Stimulated activated naive B cell treated with anti-CD40 and anti-IgM and Interleukin-4, amounts not matched to agents 10 μg/mL and 1 μg/mL and 100 μg/mL, for 72 hours (primary cell): ENCODE measurements at places on chromosomes 3 and 15.
A peak's percentile ranks its signal among the peaks of the same experiment; 100 is the strongest.

DNA sequence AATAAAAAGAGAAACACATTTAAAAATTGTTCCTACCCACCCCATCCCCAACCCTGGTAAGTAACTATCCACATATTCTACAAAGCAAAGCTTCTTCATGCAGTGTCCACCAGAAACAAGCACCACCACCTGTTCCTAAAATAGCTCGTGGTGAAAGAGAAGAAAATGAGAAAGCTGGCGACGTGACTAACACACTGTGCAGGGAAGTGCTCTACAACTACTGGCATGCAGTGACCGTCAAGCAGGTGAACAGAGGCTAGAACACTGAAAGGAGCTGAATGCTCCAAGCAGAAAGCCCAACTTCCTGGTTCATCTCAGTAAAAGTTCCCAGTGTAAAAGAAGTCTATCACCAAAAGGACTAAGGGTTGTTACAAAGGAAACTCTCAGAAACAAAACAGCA lies 80.7 kb downstream of the NR2E3 start:
- no peak overlapping the region for H3K4me3 ChIP-seq
- peaks cover 9% of the 10 kb centered on the region for H3K4me1 ChIP-seq
- H3K27ac ChIP-seq = no peak overlapping the region
- DNase-seq = no peak
- peaks cover 24% of the 10 kb centered on the region for H3K36me3 ChIP-seq

GRCh38 chr15:25795061-25795460 lies 68.1 kb downstream of the ATP10A start:
- no peak overlapping the region for H3K27ac ChIP-seq
- H3K4me3 ChIP-seq = no peak overlapping the region
- H3K36me3 ChIP-seq = no peaks in the 10 kb centered on the region
- DNase-seq = no peak
- H3K27me3 ChIP-seq = peaks cover 33% of the 10 kb centered on the region
- H3K4me1 ChIP-seq = peaks cover 83% of the 10 kb centered on the region

GRCh38 chr15:42228036-42228435 lies 19.9 kb upstream of the VPS39 start:
- peaks cover 26% of the 10 kb centered on the region for H3K36me3 ChIP-seq
- no peaks in the 10 kb centered on the region for H3K27me3 ChIP-seq
- H3K27ac ChIP-seq = no peak overlapping the region
- H3K4me1 ChIP-seq = no peaks in the 10 kb centered on the region
- H3K4me3 ChIP-seq = no peak overlapping the region

GRCh38 chr15:77352887-77353286 lies 67.0 kb downstream of the PEAK1 start:
- no peak for DNase-seq
- peaks cover 4% of the 10 kb centered on the region for H3K4me1 ChIP-seq
- H3K4me3 ChIP-seq = no peak overlapping the region
- no peak overlapping the region for H3K27ac ChIP-seq

- H3K27ac ChIP-seq = peak overlapping the region; percentile 93
- H3K4me3 ChIP-seq = peak overlapping the region; percentile 30
- peaks cover 31% of the 10 kb centered on the region for H3K36me3 ChIP-seq
- DNase-seq = no peak
Measured at GRCh38 chr15:57288926-57289580, 87.3 kb upstream of the CGNL1 start.

GRCh38 chr15:58396181-58396580 lies 35.6 kb upstream of the LIPC start:
- no peak overlapping the region for H3K27ac ChIP-seq
- H3K27me3 ChIP-seq = no peaks in the 10 kb centered on the region
- no peak for DNase-seq
- H3K4me3 ChIP-seq = no peak overlapping the region
- no peaks in the 10 kb centered on the region for H3K36me3 ChIP-seq

- peaks cover 44% of the 10 kb centered on the region for H3K4me1 ChIP-seq
- H3K27ac ChIP-seq = peak overlapping the region; percentile 98
- H3K4me3 ChIP-seq = peak overlapping the region; percentile 99
- DNase-seq = peak; percentile 84
Measured at GRCh38 chr15:62059816-62060112, 483 bp downstream of the VPS13C start.

DNA sequence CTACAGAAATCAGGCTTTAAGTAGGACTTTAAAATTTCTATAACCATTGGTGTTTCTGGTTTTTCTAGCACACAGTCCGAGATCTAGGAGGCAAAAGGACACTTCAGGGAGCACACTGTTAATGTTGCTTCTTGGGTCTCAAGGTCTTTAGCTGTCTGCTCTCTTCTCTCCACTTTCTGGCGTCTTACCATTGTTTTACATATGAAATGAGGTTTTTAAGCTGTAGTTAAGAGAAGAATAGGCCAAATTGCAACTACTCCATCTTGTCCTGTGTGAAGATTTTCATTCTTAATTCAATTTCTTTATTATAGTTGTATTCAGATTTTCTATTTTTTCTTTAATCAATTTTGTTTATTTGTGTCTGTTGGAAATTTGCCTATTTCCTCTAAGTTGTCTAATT lies 151.4 kb downstream of the WNT7A start:
- H3K27me3 ChIP-seq = peaks cover 42% of the 10 kb centered on the region
- H3K4me3 ChIP-seq = no peak overlapping the region
- H3K27ac ChIP-seq = no peak overlapping the region
- DNase-seq = no peak

DNA sequence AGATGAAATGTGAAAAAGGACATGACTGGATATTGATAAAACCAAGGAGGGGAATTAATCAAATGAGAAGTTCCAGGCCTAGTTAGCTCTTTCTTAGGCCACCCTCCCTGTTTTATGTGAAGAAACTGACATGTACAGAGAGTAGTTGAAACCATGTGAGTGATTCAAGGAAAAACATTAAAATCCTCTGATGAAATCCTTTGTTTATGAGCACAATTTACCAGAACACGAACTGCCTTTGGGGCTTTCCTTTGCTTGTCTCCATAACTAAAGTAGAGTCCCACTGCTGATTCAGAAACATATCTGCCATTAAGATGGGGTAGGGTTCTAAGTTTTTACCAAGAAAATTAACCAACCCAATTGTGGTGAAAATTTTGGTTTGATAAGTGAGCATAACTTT lies 558.3 kb downstream of the NR2F2 start:
- no peak overlapping the region for H3K27ac ChIP-seq
- no peak overlapping the region for H3K4me3 ChIP-seq
- H3K27me3 ChIP-seq = no peaks in the 10 kb centered on the region
- no peaks in the 10 kb centered on the region for H3K36me3 ChIP-seq
- H3K4me1 ChIP-seq = peaks cover 3% of the 10 kb centered on the region

DNA sequence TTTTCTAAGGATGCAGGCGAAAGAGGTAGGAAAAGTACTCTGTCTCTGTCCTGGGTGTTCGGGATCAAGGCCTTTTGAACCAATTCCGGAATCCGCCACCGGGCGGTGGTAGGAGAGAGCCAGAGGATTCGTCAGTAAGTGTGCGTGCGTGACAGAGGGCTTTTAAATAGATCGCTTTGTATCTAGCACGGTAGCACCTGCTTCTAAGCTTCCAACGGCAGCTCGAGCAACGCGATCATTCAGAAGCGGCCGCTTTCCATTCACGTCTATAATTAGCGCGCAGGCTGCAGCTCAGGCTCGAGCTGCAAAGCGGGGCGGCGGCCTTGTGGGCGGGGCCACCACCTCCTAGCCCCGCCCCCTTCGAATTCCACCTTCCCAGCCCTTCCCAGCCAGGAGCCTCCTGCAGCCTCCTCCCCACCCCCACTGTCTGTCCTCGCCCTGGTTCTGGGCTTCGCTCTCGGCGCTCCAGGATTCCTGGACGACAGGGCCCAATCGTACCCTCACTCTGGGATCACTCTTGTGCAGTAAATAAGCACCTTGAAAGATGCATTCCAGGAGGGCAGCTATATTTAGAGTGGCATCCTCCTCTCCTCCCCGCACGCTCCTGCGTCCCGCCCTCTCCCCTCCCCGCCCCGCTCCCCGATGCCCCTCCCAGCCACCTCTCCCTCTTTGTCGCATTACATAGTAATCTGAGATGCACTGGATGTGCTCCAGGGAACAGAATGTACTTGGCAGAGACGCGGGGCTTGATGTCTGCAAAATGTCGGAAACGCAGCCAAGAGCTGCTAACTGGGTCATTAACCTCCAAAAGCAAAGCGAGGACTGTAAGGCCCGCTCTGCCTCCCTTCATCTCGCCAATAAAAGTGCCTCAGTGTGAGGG lies 224.1 kb upstream of the TPRG1 start:
- DNase-seq = peak; percentile 31
- H3K4me3 ChIP-seq = peak overlapping the region; percentile 77
- H3K36me3 ChIP-seq = no peaks in the 10 kb centered on the region
- H3K27ac ChIP-seq = peak overlapping the region; percentile 40
- H3K27me3 ChIP-seq = peaks cover 10% of the 10 kb centered on the region

- H3K36me3 ChIP-seq = peaks cover 3% of the 10 kb centered on the region
- no peaks in the 10 kb centered on the region for H3K27me3 ChIP-seq
- H3K27ac ChIP-seq = peak overlapping the region; percentile 17
- DNase-seq = no peak
Measured at GRCh38 chr3:188287762-188288505, 134.0 kb downstream of the LPP start.

- no peaks in the 10 kb centered on the region for H3K4me1 ChIP-seq
- no peak overlapping the region for H3K27ac ChIP-seq
- DNase-seq = no peak
- H3K4me3 ChIP-seq = no peak overlapping the region
- no peaks in the 10 kb centered on the region for H3K27me3 ChIP-seq
- H3K36me3 ChIP-seq = peaks cover 1% of the 10 kb centered on the region
Measured at GRCh38 chr3:19171794-19172193, 23.5 kb downstream of the KCNH8 start.

- no peaks in the 10 kb centered on the region for H3K27me3 ChIP-seq
- H3K4me3 ChIP-seq = no peak overlapping the region
- H3K4me1 ChIP-seq = no peaks in the 10 kb centered on the region
- DNase-seq = no peak
- no peaks in the 10 kb centered on the region for H3K36me3 ChIP-seq
Measured at GRCh38 chr15:36903922-36904556, 196.3 kb downstream of the MEIS2 start.

DNA sequence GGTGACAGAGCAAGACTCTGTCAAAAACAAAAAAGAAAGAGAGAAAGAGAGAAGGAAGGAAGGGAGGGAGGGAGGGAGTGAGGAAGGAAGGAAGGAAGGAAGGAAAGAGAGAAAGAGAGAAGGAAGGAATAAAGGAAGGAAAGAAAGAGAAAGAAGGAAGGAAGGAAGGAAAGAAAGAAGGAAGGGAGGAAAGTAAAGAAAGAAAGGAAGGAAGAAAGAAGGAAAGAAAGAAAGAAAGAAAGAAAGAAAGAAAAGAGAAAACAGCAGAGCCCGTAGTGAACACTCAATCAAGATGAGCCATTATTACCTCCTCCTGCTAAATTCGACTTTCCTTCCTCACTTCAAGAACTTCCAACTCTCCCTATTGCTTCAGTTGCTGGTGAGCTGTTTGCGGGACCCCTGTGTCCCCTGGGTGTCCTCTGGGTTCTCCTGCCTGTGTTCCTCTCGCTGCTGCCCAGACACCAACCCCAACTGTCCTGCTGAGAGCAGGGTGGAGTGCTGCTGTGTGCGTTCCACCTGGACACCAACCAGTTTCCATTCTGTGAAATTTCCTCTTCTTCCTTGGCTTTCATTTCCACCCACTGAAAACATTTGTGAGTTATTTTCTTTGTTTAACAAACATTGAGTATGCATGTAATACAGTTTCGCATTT lies 266.4 kb downstream of the FAM43A start:
- no peaks in the 10 kb centered on the region for H3K4me1 ChIP-seq
- DNase-seq = no peak
- H3K4me3 ChIP-seq = no peak overlapping the region
- no peaks in the 10 kb centered on the region for H3K27me3 ChIP-seq

- no peak for DNase-seq
- H3K36me3 ChIP-seq = no peaks in the 10 kb centered on the region
- peaks cover under 1% of the 10 kb centered on the region for H3K27me3 ChIP-seq
- H3K4me3 ChIP-seq = no peak overlapping the region
- H3K27ac ChIP-seq = no peak overlapping the region
- H3K4me1 ChIP-seq = no peaks in the 10 kb centered on the region
Measured at GRCh38 chr3:60282866-60283265, 968.4 kb downstream of the FHIT start.

DNA sequence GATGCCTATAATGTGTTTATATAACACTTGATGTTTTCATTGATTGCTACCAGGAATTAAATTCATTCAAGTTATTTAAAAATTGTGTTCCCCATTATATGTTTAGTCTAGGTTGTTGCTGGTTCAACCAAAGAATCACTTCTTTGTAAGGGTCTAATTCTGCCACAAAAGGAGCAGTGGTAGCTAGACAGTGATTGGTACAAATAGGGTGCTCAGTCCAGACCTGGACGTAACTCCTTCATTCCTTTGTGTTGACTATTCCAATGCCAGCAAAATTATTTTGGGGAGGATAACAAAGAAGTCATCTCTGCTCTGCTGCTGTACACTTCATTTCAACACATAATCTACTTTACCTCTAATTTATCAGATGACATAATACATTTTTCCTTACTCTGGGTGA lies 1.2 kb downstream of the CHMP2B start:
- DNase-seq = no peak
- H3K36me3 ChIP-seq = peaks cover 9% of the 10 kb centered on the region
- H3K27me3 ChIP-seq = no peaks in the 10 kb centered on the region
- peak overlapping the region; percentile 94 for H3K4me3 ChIP-seq
- H3K27ac ChIP-seq = no peak overlapping the region

- H3K4me3 ChIP-seq = no peak overlapping the region
- H3K27ac ChIP-seq = no peak overlapping the region
- DNase-seq = no peak
- H3K4me1 ChIP-seq = peaks cover 14% of the 10 kb centered on the region
Measured at GRCh38 chr3:177724020-177724638, 526.8 kb upstream of the TBL1XR1 start.

DNA sequence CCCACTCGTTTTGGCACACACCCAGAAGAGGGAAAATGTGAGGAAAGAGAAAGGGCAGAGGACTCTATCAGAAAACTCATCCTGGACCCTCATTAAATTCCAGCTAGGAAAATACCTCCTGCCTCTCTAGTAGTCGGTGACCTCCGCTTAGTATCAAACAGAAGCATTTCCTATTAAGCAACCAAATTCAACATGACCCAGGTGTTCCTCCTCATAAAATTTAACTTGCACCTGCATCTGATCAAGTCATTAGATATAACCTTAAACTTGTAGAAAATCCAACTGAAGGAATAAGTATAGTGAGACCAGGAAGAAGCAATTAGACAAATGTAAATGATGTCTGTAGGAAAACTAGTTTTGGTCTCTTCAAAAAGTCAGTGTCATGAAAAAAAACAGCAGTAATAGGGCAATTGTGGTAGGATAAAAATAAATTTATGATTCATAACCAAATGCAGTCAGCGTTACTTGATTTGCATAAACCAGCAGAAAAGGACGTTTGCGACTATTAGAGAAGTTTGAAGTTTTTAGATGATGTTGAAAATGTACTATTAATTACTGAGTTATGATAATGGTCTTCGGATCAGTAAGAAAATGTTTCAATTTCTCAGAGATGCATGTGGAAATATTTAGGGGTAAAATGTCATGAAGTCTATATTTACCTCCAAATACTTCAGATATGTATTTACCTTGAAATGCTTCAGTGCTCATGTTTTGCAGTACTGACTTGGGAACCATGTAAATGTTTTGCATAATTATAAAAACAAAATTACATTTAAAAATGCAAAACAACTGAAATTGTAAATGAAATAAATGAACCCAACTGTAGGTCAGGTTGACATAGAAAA lies 44.6 kb downstream of the LDHAL6B start:
- peaks cover 47% of the 10 kb centered on the region for H3K36me3 ChIP-seq
- DNase-seq = no peak
- peak overlapping the region; percentile 92 for H3K27ac ChIP-seq
- H3K4me3 ChIP-seq = peak overlapping the region; percentile 62

- H3K36me3 ChIP-seq = peaks cover 37% of the 10 kb centered on the region
- H3K4me3 ChIP-seq = peak overlapping the region; percentile 57
- DNase-seq = peak; percentile 53
- H3K27ac ChIP-seq = peak overlapping the region; percentile 94
- H3K4me1 ChIP-seq = peaks cover 59% of the 10 kb centered on the region
Measured at GRCh38 chr3:17023006-17023664, 138.4 kb downstream of the PLCL2 start.
